Brain pericyte (primary cell): ENCODE measurements at places on chromosomes 5 and 9.
A peak's percentile ranks its signal among the peaks of the same experiment; 100 is the strongest.

GRCh38 chr5:1745796-1746370 is 53.8 kb downstream of the MRPL36 start:
- no peak for DNase-seq

DNA sequence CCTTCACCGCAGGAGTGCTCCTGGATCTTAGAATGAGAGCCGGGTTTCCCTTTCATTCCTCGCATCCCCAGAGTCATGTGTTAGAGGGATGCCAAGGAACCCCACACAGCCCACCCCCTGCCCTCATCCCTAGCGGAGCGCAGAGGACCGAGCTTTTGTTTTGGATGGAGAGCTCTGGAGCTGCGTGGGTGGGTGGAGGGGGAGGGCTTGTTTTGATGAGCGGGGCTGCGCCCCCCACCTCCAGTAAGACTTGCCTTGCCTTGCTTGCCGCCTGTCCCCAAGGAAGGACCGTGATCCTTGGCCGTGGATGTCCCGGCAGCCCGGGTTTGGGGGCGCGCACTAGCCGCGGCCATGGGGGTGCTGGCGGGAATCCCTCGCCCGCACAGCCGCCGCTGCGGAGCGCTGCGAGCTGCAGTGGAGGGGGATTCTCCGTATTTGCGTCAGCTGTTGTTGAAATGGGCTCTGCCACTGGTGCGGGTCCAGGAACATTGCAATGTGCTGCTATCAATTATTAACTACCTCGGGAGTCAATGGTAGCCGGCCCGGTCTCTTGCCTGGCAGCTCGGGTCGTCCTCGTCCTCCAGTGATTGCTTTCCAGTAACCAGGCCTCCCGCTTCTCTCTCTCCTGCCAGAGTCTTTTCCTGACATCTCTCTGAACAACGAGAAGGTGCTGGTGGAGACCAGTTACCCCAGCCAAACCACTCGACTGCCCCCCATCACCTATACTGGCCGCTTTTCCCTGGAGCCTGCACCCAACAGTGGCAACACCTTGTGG is 1.0 kb downstream of the EGR1 start:
- no peak for DNase-seq

- DNase-seq, result no peak
Observed at GRCh38 chr9:28378231-28378630, 805.0 kb upstream of the C9orf72 start.

GRCh38 chr5:144710637-144711036 is 540.0 kb downstream of the KCTD16 start:
- no peak for DNase-seq

DNA sequence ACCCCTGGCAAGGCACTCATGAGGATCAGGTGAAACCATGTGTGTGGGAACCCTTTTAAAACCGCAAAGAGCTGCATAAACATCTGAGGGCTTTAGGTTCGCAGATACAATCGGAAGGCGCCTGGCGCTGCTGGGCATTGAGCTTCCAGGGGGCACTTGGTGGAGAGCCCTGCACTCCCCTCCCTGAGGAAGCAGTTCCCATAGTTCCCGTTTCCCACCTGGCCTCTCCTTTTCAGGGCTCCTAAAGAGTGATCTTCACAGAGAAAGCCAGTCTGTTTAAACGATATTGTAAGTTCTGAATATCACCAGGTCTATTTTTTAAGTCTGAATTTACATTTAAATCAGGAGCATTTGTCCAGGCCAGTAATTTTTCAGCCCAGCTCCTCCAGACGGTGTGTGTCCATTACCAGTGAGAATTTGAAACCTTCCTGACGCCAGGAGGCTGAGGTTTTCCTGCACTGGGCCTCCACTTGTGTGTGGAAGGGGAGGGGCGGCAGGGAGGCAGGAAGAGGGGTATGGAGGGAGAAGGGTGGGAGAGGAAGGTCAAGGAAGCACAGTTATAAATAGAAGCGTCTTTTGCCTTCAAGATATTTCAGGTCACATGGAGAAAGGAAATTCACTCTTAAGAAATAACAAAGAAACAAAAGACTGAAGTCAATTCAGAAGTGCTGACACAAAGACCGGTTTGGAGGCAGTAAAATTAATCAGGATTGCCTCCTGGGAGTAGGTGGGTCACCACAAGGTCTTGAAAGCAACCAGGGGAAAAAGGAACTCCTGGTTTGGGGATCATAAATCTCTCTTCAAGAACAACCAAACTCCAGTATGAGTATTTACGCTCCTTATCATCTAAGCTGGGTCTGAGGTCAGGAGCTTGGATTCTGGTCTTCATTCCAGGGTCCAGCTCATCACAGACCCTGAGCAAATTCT is 14.3 kb upstream of the MGAT1 start:
- no peak for DNase-seq

DNA sequence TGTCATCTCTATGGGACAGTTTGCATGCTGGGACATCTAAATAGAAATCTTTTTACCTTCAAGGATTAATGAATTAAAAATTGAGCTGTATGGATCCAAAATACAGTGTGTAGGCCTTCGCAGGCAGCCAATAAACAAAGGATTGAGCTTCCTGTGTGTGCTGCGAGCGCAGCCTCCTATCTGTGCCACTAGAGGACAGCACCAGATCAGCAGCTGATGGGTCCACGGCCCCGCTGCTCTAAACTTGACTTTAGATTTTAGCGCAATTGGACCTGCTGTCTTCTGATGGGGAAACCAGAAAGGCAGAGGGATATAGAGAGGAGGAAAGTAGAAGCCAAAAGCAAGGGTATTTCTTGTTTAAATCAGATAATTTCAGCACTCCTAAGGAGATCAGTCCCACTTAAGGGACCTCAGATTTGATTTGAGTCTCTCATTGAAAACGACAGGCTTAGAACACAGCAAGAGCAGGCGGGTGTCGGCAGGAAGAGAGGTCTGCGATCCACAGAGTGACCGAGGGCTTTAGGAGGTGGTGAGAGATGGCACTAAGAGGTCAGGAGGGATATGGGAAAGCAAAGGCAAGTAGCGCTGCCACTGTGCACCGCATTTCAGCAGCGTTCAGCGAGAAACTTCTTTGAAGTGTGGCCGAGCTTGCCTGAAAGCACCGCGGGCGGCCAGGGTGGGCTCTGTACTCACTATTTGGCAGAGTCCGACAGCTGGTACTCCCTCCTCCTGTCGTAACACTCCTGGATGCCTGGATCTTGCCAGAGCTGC is 214.3 kb downstream of the GNA14 start:
- no peak for DNase-seq

DNA sequence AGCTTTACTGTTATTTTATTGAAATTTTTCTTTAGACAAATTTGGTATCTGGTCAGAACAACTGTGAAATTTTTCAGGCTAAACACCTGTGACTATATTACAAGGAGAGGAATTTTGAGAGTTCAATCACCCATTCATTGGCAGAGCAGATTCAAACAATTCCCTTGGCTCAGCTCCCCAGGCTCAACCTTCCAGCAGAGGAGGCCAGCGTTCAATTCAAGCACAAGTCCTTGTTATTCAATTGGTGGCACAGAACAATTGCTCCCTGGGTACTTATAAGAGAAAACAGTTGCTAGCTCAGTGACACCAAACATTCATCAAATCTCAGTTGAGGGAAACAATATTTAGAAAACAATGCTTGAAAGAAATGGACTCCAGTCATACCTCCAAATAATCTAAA is 83.3 kb downstream of the SUSD1 start:
- no peak for DNase-seq

- DNase-seq, result no peak
Observed at GRCh38 chr9:73180403-73180802, 28.7 kb downstream of the ANXA1 start.

- no peak for DNase-seq
Observed at GRCh38 chr5:132669455-132669820, 4.4 kb upstream of the IL4 start.

GRCh38 chr5:15887093-15887492 is 292.5 kb downstream of the MARCHF11 start:
- DNase-seq, result no peak

- DNase-seq, result no peak
Observed at GRCh38 chr5:91386120-91386519, 3.0 kb upstream of the ARRDC3 start.

- DNase-seq, result no peak
Observed at GRCh38 chr5:78648359-78649210, at the start of gene LHFPL2. TSS of gene LHFPL2 (minus strand) at chr5:78648772. CDS start at chr5:78510213, 138,559 bp downstream.

GRCh38 chr5:142246258-142246657 is 78.6 kb downstream of the SPRY4 start:
- DNase-seq, result no peak

DNA sequence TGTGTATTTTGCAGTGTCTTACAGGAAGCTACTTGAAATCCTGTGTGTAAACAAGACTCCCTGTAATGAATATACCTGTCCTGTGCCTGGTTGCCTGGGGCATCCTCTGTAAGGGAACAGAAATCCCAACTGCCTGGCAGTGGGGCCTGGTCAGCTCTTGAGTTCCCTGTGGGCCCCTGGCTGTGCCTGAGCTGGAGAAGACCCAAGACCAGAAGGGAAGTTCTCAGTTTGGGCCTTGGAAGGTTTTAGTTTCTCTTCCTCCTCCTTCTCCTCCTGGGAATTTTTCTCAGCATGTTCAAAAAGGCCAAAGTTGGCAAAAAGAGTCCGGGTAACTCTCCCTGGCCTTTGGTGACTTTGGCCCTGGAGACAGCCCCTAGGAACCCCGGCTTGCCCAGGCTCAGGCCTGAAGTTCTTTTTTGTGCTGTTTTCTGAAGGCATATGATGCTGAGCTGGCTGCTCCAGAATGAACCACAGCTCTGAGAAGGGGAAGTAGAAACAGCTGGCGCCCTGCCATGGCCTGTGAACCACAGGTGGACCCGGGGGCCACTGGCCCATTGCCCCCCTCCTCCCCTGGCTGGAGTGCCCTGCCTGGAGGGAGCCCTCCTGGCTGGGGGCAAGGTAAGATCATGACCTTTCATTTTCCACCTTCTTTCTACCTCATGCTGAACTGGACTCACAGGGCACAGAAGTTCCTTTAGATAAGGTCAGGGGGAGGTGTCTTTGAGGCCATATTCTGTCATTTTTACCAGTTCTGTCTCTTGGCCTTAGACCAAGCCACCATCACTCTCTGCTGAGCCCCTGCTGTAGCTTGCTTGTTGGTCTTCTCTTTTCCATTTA is 5.8 kb downstream of the TMEM268 start:
- no peak for DNase-seq

- no peak for DNase-seq
Observed at GRCh38 chr9:34771007-34771406, 61.1 kb upstream of the CCL21 start.

- DNase-seq, result peak; percentile 27
Observed at GRCh38 chr9:108565651-108566378, 290.0 kb downstream of the ACTL7B start.

GRCh38 chr9:21060919-21061561 is 16.7 kb downstream of the IFNB1 start:
- peak; percentile 67 for DNase-seq

GRCh38 chr5:81783401-81783800 is 32.5 kb upstream of the SSBP2 start:
- no peak for DNase-seq

- DNase-seq, result no peak
Observed at GRCh38 chr9:105313238-105313637, 68.8 kb downstream of the SLC44A1 start.

GRCh38 chr9:94150890-94151650 is 66.8 kb downstream of the PTPDC1 start:
- DNase-seq, result no peak

- DNase-seq, result no peak
Observed at GRCh38 chr5:139543423-139543991, 17.6 kb upstream of the UBE2D2 start.

DNA sequence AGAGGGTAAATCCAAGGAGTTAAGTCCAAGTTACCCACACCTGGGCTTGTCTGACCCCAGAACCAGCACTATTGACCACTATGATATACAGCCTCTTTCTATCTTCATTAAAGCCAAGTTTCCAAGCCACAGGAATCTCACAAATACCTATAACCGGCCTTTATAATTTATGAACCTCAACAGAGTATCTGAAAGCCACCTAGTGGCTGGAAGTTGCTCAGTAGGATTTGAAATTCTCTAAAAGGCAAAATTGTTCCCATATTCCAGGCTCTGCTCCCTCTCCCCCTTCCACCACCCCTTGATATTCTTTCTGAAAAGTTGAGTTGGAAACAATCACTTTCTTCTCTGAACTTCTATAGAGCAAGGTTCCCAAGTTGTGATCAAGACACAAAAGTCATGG is 106.4 kb upstream of the GPR151 start:
- DNase-seq, result no peak

DNA sequence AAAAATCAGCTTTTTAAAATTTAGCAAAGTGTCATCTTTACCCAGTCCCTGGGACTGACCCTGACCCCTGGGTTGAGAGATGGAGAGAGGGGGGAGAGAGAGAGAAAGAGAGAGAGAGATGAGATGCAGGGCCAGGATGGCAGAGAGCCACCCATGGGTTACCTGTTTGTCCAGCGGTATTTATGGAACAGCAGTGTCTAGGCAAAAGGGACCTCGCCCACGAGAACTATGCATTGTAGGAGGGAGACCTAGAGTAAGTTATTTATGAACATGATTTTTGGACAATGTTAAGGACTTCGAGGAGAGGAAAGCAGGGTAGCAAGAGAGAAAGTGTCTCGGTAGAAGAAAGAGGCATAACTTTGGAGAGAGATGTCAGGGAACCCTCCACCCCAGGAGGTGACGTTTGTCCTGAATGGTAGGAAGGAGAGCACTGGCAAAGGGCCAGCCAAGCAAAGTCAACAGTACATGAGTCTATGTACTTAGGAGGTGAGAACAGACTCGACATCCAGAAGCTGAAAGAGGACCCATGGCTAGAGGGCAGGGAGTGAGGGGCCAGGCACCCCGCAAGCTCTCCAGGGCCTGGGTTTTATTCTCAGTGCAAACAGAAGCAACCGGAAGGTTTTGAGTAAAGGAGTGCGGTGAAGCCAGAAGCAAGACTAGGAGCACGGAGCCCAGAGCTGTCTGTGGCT is 30.5 kb upstream of the MSX2 start:
- no peak for DNase-seq

DNA sequence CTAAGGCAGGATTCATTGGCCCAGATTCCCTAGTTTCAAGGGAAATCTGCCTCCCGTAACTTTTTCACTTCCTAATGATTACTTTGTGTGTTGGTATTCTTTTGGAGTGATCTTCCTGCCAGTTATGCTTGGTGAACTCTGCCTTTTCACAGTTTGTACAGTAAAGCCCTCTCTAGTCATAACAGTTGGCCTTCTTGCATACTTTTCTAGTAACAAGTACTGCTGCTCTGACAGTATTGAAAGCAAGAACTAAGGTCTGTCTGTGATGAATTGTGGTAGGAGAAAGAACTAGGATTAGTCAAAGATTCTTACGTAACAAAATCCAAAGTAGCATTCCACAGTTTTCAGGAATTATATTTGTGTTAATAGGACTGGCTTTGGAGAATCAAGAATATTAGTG is 1457.2 kb upstream of the WWC1 start:
- no peak for DNase-seq

- DNase-seq, result no peak
Observed at GRCh38 chr5:93926831-93927620, 185.6 kb upstream of the POU5F2 start.

DNA sequence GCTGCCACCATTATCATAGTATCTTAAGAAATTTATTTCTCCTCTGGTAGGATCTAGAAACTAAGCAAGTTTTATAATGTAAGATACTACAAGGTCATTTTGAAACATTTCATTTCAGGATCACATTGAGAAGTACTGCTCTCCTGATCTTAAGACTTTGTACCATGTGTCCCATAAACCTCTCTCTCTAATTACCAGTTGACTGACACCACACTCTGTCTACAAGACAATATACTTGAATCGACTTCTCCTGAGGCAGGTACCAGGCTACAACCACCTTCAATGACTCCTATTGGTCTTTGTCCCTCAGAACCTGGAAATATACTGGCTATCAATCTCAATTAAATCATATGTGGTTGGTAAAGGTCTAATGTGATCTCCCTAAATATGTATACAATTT is 597.0 kb downstream of the PTPRD start:
- DNase-seq, result no peak

GRCh38 chr5:176790941-176791340 is 19.4 kb upstream of the UNC5A start:
- no peak for DNase-seq
